ENCODE measurements at places on chromosomes 1 and 21.

- DNase-seq: no peak
Observed at GRCh38 chr1:91623020-91623419, 122.4 kb downstream of the CDC7 start.

DNA sequence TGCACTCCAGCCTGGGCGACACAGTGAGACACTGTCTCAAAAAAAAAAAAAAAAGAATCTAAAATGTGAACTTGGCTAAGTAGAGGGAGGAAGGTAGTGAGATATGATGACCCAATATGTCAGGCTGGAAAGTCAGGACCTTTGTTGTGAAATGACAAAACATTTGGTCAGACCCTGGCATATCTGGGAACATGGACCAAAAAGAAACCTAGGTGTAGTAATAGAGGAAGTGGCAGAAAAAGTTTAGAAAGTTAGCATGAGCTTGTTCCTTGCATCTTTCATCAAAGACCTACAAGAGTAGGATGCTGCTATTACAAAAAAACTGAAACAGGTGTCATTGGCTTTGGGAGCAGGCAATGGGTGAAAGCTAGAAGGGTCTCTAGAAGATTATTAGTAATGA is 7.3 kb upstream of the S100A3 start:
- DNase-seq: no peak

DNA sequence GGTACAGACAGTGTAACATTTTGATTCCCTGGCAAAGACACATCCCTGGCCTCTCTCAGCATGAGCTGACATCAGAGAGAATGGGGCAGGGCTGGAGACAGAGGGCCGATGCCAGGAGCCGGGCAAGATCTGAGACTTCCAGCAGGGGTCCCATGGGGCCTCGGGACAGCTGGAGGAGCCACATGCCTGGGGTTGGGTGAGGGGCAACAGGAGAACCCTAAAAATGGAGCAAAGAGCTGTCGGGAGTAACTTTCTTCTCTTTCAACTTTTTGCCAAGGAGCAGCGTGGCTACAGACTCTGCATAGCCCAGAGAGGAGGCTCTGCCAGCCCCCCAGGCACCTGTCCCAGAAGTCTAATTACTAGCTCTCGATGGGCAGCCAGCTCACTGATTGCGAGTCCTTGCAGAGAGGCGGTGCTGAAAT is 130.8 kb downstream of the LACTBL1 start:
- DNase-seq: no peak

- DNase-seq: no peak
Observed at GRCh38 chr1:89894210-89895201, 73.7 kb downstream of the LRRC8D start.

- DNase-seq: no peak
Observed at GRCh38 chr1:160197231-160197630, 6.9 kb downstream of the CASQ1 start.

DNA sequence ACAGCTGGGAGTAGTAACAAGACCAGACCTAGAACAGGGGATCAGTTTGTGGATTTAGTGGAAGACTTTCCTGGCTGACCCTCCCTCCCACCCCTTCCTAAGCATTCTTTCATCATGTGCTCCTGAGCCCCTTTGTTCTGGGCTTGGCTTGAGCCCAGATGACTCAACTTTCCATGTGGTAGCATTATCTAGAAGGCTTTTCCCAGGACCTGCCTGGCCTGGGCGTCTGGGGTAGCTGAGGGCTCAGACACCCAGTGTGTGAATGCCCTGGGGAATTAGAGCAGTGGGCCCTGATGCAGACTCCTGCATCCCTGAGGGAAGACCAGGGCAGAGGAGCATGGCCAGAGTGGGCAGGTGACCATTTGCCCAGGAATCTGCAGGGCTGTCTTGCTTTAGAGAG is 44.1 kb upstream of the TSPAN2 start:
- no peak for DNase-seq

GRCh38 chr1:200490183-200490582 is 80.3 kb upstream of the ZNF281 start:
- no peak for DNase-seq

- DNase-seq: no peak
Observed at GRCh38 chr1:46058936-46059335, 73.5 kb downstream of the PIK3R3 start.

All from D721Med (cell line).